ENCODE measurements at places on chromosomes 2 and 18.

DNA sequence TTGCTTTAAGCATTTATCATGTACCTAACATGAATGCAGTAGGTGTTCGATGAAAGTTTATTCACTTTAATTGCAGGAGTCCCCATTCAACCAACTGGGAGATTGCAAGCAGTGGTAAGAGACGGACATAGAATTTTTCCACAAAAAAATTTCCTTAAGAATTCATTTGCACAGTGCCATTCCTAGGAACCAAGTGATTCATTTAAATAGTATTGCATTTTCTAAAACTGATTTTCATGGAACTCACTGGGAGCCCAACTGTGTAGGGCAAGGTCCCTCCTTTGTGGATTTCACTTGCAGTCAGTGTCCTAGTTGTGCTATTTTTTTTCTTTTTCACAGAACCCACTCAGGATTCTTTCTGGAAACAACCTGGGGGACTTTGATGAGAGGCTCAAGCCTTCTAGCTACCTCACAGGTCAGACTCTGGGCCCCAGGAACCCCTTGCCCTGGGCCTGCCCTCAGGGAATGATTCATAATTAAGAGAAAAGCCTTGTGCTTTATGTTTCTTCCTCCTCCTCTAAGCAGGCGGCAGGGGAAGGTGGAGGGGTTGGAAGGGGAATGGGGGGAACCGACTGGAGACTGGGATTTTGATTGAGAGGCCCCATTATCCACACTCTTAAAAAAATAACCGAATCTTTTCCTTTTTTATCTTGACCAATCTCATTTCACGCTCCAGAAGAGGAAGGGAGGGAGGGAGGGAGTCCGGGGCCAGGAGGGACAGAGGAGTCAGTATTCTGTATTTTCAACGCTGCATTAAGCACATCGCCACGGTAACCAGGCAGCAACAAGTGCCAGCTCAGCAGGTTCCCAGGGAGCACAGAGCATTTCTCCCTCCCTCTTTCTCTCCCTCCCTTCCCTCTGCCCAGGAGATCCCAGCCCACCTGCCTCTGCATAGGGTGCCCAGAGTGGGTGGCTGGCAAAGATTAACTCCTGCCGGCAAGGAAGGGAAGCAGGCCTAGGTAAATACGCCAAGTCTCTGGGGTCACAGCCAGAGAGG lies 51.8 kb downstream of the PSD4 start:
- no peak for DNase-seq

DNA sequence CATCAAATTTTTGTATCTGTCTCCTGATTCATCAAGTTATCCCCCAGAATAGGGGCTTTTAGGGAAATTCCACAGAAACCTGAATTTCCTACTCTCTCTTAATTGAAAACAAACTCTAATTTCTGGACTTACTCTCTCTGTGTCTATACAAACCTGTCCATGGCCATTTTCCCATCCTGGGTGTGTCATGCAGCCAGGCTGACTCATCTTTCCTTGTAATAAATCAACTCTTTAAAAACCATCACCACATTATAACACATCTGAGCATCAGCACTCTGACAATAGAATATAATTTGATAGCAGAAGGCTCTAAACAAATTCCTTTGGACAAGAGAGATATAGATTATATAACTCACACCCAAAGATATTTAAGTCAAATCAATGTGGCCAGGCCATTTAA lies 610.2 kb downstream of the DCC start:
- DNase-seq: no peak

DNA sequence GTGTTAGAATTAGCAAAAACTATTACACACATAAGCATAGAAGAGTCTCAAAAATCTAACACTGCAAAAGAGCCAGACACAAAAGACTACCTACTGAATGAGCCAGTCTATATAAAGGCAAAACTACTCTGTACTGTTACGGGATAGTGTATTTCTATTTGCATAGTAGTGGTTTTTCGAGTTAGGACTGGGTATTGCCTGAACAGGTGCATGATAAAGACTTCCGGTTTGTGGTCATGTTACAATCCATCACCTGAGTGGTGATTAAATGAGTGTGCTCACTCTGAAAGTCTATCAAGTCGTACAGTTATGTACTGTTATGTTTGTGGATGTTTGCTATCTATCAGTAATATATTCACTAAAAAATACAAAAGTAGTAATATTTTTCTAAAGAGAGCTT lies 523.3 kb upstream of the SYT4 start:
- no peak for DNase-seq

- no peak for DNase-seq
Observed at GRCh38 chr2:55102056-55102812, 52.0 kb upstream of the RTN4 start.

DNA sequence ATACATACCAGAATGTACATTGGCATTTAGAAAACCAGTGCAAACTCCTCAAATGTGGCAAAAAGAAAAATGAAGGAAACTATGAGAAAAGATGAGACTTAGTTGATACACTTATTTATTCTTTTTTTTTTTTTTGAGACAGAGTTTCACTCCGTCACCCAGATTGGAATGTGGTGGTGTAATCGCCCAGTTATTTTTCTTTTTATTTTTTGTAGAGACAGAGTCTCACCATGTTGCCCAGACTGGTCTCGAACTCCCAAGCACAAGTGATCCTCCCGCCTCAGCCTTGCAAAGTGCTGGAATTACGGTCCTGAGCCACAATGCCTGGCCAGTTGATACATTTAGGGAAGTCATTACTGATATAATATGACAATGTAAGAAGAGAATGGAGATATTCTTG lies 274.2 kb upstream of the LRATD1 start:
- no peak for DNase-seq

DNA sequence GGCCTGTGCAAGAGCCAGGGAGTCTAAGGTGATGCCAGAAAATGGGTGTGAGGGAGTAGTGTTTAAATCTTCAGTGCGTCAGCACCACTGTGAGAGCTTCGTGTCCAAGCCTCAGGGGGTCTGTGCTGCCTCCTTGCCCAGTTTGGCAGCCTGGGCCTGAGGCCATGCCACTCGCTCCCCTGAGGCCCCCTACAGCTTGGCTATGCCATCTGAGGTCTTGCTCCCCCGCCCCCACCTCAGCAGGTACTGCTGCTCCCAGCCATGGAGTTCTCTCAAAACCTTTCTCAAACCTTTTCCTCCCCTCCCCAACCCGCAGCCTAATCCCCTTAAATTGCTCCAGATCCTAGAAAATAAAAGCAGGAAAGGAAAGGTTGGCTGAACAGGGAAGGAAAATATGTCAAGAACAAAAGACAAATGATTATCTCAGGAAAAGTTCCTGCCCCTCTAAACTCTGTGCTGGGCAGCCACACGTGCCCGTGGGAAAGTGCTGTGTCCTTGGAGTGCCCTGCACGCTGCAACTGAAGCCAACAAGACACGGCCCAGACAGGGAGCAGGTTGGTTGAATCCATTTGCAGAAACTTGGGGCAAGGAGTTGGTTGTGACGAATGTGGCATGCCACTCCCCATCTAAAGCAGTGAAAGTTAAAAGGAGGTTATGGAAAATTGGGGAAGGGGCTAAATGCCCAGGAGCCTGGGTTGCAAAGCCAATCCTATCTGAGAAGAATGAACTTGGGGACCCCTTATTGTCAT lies 61.2 kb downstream of the ATOH8 start:
- no peak for DNase-seq
